MM.1S (cell line): ENCODE measurements at places on chromosomes 11 and 22.

DNA sequence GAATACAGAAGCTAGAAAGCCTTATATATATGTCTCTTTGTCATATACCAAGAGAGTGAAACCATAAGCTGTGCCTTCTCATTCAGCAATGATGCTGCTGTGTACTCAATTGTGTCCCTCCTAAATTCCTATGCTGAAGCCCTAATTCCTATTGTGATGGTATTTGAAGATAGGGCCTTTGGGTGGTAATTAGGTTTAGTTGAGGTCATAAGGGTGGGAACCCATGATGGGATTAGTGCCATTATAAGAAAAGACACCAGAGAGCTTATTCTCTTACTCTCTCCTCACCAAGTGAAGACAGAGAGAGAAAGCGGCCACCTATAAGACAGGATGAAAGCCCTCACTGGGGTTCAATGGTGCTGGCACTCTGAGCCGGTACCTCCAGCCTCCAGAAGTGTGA is 1191.3 kb upstream of the TENM4 start:
- H3K27ac ChIP-seq: no peak overlapping the region
- no peaks in the 10 kb centered on the region for H3K27me3 ChIP-seq
- no peaks in the 10 kb centered on the region for H3K4me1 ChIP-seq
- H3K4me3 ChIP-seq: no peak overlapping the region
- no peaks in the 10 kb centered on the region for H3K36me3 ChIP-seq

GRCh38 chr11:96863520-96863919 is 473.7 kb downstream of the JRKL start:
- DNase-seq: no peak
- H3K4me3 ChIP-seq: no peak overlapping the region
- H3K27me3 ChIP-seq: no peaks in the 10 kb centered on the region
- H3K4me1 ChIP-seq: no peaks in the 10 kb centered on the region
- H3K36me3 ChIP-seq: no peaks in the 10 kb centered on the region
- H3K27ac ChIP-seq: no peak overlapping the region

- H3K36me3 ChIP-seq: no peaks in the 10 kb centered on the region
- no peaks in the 10 kb centered on the region for H3K4me1 ChIP-seq
- no peak for DNase-seq
- no peaks in the 10 kb centered on the region for H3K27me3 ChIP-seq
- no peak overlapping the region for H3K4me3 ChIP-seq
Observed at GRCh38 chr11:68506908-68507307, 46.4 kb downstream of the PPP6R3 start.

DNA sequence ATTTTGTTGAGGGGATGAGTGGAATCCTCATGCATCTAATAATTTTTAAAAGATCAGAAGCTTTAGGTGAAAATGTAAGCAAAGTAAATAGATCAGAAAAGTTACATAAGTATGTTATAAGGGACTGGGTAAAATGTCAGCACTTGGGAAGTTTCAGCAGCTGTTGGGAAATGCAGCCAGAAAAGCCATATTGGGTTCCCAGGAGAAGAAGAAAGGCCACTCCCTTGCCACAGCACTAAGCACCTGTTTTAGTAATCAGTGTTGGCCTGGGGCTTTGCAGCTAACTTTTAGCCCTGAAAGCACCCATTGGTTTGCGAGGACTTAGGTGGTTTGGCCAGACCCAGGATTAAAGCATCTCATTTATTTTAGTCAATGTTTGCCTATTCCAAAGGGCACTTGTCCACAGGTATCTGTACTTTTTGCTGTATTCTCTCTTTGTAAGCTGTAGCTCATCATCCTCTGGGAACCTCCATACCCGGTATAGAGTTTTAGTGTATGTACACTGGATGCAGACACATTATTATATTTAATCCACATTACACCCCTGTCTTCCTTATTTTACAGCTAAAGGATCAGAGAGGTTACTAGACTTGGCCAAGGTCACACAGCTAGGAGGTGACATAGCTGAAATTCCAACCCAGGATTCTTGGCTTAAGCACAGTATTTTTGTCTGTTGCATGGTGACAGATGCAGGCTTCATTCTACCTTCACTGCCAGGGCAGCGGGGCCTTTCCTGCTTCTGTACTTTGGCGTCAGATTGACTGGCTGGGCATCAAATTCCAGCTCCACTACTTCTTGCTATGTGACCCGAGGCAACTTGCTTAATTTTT is 127.7 kb upstream of the SESN3 start:
- H3K36me3 ChIP-seq: no peaks in the 10 kb centered on the region
- no peak for DNase-seq
- no peak overlapping the region for H3K4me3 ChIP-seq
- H3K27me3 ChIP-seq: no peaks in the 10 kb centered on the region
- H3K27ac ChIP-seq: no peak overlapping the region

DNA sequence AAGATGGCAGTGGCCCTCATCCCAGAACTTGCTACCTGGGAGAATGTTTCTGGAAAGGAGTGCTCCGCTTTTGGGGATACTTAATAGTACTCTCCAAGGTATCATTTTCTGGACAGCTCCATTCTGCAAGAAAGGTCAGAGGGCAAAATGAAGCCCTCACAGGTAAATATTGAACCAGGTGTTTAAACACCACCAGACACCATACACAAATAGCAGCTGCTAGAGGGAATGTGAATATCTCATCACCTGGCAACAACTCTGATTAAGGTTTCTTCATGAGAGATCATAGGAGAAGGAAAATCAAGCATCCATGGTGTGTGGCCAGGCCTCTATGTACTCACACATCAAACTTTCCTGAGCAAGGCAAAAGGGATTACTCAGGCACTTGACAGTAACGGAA is 226.1 kb upstream of the FAT3 start:
- no peak overlapping the region for H3K4me3 ChIP-seq
- DNase-seq: no peak
- H3K36me3 ChIP-seq: no peaks in the 10 kb centered on the region
- H3K27ac ChIP-seq: no peak overlapping the region
- H3K27me3 ChIP-seq: no peaks in the 10 kb centered on the region

GRCh38 chr22:49197986-49198704 is 629.5 kb downstream of the BRD1 start:
- no peak overlapping the region for H3K4me3 ChIP-seq
- H3K27me3 ChIP-seq: peaks cover 85% of the 10 kb centered on the region
- no peak overlapping the region for H3K27ac ChIP-seq
- DNase-seq: no peak

GRCh38 chr22:29336751-29337490 is 21.4 kb upstream of the RASL10A start:
- no peaks in the 10 kb centered on the region for H3K36me3 ChIP-seq
- H3K27me3 ChIP-seq: no peaks in the 10 kb centered on the region
- no peaks in the 10 kb centered on the region for H3K4me1 ChIP-seq
- H3K27ac ChIP-seq: no peak overlapping the region
- no peak for DNase-seq

DNA sequence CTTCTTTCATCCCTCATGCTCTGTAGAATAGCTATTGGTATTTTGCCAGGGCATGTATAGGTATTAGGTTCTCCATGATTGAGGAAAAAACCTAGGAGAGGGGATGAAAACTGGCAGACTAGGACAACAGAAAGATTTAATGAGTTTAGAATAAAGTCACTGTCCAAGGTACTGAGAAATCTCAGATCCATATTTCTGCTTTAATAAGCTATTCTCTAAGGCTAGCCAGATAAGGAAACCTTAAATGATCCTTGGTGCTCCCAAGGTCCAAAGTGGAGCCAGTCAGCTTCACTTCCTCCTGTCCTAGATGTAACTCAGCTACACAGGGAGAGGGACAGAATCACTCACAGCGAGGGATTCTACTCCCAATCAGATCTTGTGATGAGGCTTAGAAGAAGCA is 13.7 kb upstream of the CSNK2A3 start:
- H3K27ac ChIP-seq: no peak overlapping the region
- DNase-seq: no peak
- no peak overlapping the region for H3K4me3 ChIP-seq
- no peaks in the 10 kb centered on the region for H3K4me1 ChIP-seq

- H3K36me3 ChIP-seq: no peaks in the 10 kb centered on the region
- DNase-seq: no peak
- H3K27ac ChIP-seq: no peak overlapping the region
- no peak overlapping the region for H3K4me3 ChIP-seq
Observed at GRCh38 chr11:131945706-131946105, 575.3 kb downstream of the NTM start.
